ENCODE measurements at places on chromosomes 16 and 17. TPM values are rescaled to one million over a fixed set of nuclear protein-coding genes. Genes with fewer than 3 reads are reported as not detected.

DNA sequence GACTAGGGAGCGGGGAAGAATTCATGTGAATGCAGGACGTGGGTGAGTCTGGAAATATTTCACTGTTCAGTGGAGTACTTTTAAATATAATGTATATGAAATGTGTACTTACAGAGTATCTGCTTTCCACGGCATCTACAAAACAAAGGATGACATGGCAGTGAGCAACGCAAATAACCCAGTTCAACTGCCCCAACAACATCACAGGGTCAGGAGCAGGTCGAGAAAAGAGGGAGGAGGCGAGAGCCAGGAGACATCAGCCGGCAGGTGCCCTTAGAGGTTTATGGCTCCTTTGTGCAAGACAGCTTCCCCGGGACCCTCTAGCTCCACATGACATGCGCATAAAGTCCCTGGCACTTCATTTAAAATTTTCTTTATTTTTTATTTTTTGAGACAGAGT, 61.1 kb downstream of the PECAM1 start:
- DNase-seq: no peak

GRCh38 chr16:50531901-50532300, 16.3 kb upstream of the NKD1 start:
- no peak for DNase-seq

DNA sequence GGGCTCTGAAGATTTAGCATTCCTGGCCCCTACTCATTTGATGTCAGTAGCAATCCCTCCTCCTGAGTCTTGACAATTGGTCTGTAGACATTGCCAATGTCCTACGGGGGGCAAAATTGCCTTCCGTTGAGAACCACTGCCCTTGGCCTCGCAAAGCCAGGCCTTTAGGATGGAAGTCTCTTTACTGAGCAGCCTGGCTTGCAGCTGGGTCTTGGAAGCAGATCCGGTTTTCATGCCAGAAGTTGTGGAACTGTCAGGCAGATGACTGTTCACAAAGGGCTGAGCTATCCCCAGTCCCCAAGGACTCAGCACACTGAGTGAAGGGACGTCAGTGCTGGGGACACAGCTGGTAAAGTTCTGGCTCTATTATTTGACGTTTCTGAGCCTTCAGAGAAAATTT, 83.2 kb downstream of the WSCD1 start:
- DNase-seq: no peak

- DNase-seq: no peak
Observed at GRCh38 chr16:24689128-24689527, 40.3 kb upstream of the TNRC6A start.

The DLX3 gene
- total RNA-seq: not detected
